ENCODE measurements at places on chromosomes 3 and 15. TPM values are rescaled to one million over a fixed set of nuclear protein-coding genes. Genes with fewer than 3 reads are reported as not detected.

GRCh38 chr3:141105828-141106628 is 54.9 kb downstream of the SPSB4 start:
- peak; percentile 86 for DNase-seq
- no peaks in the 10 kb centered on the region for H3K36me3 ChIP-seq
- H3K27ac ChIP-seq: no peak overlapping the region
- H3K4me1 ChIP-seq: peaks cover 50% of the 10 kb centered on the region
- H3K4me3 ChIP-seq: no peak overlapping the region

DNA sequence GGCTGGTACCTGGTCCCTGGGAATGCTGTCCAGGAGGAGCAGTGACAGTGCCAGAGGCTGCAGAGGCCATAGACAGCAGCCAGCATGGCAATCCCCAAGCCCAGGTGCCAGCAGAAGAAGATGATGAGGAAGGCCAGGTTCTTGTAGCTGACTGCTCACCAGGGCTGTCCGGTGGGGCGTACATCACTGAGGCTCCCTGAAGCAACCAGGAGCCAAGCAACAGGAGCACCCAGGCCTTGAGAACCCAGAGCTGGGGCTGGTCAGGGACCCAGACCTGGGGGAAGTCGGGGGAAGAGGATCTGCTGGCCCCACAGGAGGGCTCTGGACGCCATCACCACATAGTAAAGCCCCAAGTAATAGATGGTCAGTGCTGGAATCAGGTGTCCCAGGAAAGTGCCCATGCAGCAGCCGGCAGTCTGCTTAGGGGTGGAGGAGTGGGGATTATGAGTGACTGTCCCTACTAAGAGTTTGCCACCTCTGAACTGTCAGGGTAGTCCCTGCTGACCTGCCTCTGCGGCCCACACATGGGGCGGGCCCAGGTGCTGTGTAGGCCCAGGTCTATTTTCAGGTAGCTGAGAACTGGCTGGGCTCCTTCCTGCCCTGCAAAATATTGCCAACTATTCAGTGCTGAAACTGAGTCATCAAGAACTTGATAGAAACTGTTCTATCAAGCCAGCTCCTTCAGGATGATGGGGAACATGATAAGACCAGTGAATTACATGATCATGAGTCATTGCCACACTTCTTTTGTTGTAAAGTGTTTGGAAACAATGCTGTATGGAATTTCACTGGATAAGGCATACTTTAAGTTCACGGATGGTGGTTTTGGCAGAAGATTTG is 68.7 kb downstream of the CHRD start:
- no peak overlapping the region for H3K27ac ChIP-seq
- peak; percentile 72 for DNase-seq
- no peak overlapping the region for H3K4me3 ChIP-seq
- H3K36me3 ChIP-seq: no peaks in the 10 kb centered on the region

- no peaks in the 10 kb centered on the region for H3K27me3 ChIP-seq
- no peak overlapping the region for H3K4me3 ChIP-seq
- H3K36me3 ChIP-seq: no peaks in the 10 kb centered on the region
- DNase-seq: no peak
- no peaks in the 10 kb centered on the region for H3K4me1 ChIP-seq
Observed at GRCh38 chr15:87033056-87033455, 953.4 kb downstream of the AGBL1 start.

Gene GPR156
- not detected for total RNA-seq

Measured in body of pancreas (tissue), 4 donors.